Astrocyte (in vitro differentiated cells and primary cell): ENCODE measurements at places on chromosomes 12 and 14. TPM values are rescaled to one million over a fixed set of nuclear protein-coding genes. Genes with fewer than 3 reads are reported as not detected.
A peak's percentile ranks its signal among the peaks of the same experiment; 100 is the strongest.

NOC4L gene
- 15.7 and 16.5 TPM in 2 replicates for total RNA-seq

CCDC91 gene
- total RNA-seq, result 18.3 and 19.3 TPM in 2 replicates

TMTC2 gene
- 1.7 and 2.2 TPM in 2 replicates for total RNA-seq

RERG gene
- 0.14 TPM in 1 of 2 replicates, not detected in the other for total RNA-seq

PLBD1 gene
- 0.57 and 1.1 TPM in 2 replicates for total RNA-seq

SLC16A7 gene
- total RNA-seq, result 4.5 and 5.1 TPM in 2 replicates

ADAMTS20 gene
- total RNA-seq, result 0.48 and 0.66 TPM in 2 replicates

COX8C gene
- total RNA-seq, result not detected in 2 replicates

PDE3A gene
- 1.1 and 1.7 TPM in 2 replicates for total RNA-seq

RND1 gene
- 2.2 and 2.4 TPM in 2 replicates for total RNA-seq

DNA sequence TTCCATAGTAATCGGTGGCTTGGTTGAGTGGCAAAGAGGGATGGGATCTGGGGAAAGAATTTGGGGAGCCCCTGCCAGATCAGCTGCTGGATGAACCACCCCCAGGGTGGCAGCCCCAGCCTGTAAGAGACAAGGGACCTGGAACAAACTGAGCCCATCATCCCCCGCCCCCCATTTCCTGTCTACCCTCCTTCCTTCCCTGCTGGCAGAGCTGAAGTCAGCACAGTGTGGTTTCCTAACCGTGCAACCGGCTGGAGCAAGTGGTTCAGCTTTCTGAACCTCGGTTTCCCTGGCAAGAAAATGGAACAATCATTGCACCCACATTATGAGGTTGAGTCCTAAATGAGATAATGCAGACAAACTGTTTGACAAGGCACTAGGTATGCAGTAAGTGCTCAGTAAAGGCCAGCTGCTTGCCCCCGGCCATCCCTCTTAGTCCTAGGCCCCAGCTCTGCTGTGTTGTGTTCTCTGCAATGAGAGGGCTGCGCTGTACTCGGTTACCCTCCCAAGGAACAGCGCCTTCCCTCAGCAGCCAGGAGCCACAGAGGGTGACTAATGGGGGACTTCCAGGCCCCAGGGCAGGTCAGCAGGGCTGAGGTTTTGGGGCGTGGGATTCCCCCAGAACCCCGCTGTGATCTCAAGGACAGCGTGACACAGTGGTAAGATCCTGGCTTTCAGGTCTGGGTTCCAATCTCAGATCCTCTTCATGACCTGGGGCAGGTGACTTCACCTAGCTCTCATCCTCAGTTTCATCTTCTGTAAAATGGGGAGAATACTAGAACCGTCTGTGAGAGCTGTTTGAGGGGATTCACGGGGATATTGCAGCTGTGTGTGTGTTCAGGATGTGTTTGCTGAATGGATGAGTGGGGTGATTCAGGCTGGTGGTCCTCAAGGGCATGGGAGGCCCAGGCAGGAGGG, 16.5 kb downstream of the SELPLG start:
- H3K27me3 ChIP-seq, result no peaks in the 10 kb centered on the region

DNA sequence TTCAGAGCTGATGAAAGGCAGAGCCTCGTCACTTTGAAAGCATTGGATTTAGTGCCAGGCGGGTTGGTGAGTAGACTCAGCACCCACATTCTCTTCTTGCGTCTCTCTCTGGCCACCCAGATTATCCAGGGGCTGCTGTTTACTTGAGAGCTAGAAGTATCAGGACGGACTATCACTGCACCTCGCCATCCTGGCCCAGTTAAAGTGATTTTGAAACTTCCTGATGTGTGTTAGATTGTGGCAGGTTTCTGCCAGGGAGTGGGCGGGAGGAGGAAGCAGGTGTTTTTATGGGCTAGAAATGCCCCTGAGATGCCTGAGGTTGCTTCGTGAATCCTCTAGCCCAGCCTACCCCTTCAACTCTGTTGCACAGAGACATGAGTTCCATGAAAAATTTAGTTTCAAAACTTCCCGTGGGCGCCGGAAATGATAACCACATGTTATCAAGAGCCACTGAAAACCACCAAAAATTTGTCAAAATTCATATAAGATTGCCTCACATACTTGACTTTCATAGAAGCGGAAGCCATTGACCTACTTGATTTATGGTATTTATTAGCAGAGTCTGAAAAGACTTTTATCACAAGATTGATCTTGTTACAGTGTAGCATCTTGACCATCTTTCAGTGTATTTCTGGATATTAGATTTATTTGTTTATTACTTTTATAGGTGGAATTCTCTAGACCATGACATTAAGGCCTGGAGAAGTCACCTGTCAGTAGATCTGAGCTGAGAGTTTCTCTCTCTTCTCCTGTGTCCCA, 466.0 kb downstream of the RAD51B start:
- H3K4me3 ChIP-seq, result no peak overlapping the region
- no peak for DNase-seq
- no peaks in the 10 kb centered on the region for H3K27me3 ChIP-seq
- no peaks in the 10 kb centered on the region for H3K36me3 ChIP-seq

DNA sequence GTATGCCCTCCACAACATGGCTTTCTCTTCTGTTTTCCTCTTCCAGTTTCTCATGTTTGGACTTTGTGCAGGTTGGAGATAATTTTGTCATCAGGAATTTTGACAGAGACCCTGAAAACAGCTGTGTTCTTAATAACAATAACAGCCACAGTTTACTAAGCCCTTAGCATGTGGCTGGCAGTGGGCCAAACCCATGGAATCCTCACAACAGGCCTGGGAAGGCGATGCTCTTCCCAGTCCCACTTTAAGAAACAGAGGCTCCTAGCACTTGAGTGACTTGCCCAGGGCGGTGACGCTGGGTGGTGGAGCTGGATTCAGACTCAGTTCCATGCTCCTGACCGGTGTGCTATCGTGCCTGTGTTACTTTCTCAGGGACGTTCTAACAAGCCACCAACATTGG, 20.1 kb upstream of the PLEKHG3 start:
- DNase-seq, result peak; percentile 27
- no peaks in the 10 kb centered on the region for H3K36me3 ChIP-seq
- H3K27ac ChIP-seq, result no peak overlapping the region
- H3K4me1 ChIP-seq, result peaks cover 9% of the 10 kb centered on the region
- H3K4me3 ChIP-seq, result no peak overlapping the region
- peaks cover 2% of the 10 kb centered on the region for H3K27me3 ChIP-seq

GRCh38 chr14:50008562-50008961, 107.8 kb downstream of the VCPKMT start:
- H3K36me3 ChIP-seq, result no peaks in the 10 kb centered on the region
- peaks cover 6% of the 10 kb centered on the region for H3K4me1 ChIP-seq

DNA sequence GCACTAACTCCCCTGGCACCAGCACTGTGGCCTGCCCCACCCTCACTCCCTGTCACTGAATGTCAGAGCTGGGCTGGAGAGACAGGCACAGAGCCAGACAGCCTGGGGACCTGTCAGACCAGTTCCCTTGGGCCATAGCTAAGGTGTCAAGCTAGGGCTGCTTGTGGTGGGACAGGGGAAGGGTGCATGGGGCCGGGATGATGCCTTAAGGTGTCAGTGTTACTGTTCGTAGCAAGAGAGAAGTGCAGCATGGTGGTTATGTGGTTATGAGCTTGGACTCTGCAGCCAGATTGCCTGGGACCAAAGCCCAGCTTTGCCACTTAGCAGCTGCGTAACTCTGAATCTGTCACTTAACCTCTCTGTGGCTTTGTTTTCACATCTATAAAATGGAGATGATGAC, 3.8 kb downstream of the RAPGEF3 start:
- no peak overlapping the region for H3K4me3 ChIP-seq
- no peaks in the 10 kb centered on the region for H3K36me3 ChIP-seq
- H3K4me1 ChIP-seq, result peaks cover 33% of the 10 kb centered on the region

GRCh38 chr12:112308652-112309051, 73.6 kb downstream of the HECTD4 start:
- no peak overlapping the region for H3K27ac ChIP-seq
- no peaks in the 10 kb centered on the region for H3K4me1 ChIP-seq
- no peak overlapping the region for H3K4me3 ChIP-seq
- H3K36me3 ChIP-seq, result peaks cover 13% of the 10 kb centered on the region

DNA sequence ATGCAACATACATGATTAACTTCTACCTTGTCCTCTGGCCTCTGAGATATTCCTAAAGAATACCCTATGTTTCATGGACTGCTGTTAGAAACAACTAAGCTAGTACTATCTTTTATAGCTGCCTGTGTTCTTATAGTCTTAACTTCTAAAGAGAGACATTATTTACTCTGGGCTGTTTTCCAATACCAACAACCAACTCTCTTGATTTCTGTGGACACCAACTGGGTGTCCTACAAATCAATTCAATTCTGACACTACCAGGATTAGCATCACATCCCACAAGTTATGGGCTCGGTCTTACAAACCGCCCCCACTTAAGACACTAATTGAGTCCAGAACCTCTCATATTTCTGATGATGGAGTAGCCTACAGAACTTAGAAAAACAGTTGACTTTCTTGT, 8.3 kb downstream of the XPOT start:
- H3K36me3 ChIP-seq, result peaks cover 54% of the 10 kb centered on the region
- no peaks in the 10 kb centered on the region for H3K4me1 ChIP-seq
- H3K27ac ChIP-seq, result no peak overlapping the region
- no peaks in the 10 kb centered on the region for H3K27me3 ChIP-seq
- no peak for DNase-seq

GRCh38 chr12:12715459-12716150, 1.6 kb upstream of the CDKN1B start:
- H3K27me3 ChIP-seq, result no peaks in the 10 kb centered on the region
- H3K36me3 ChIP-seq, result peaks cover 3% of the 10 kb centered on the region
- H3K4me3 ChIP-seq, result peak overlapping the region; percentile 93
- H3K27ac ChIP-seq, result peak overlapping the region; percentile 92
- peak; percentile 18 for DNase-seq

DNA sequence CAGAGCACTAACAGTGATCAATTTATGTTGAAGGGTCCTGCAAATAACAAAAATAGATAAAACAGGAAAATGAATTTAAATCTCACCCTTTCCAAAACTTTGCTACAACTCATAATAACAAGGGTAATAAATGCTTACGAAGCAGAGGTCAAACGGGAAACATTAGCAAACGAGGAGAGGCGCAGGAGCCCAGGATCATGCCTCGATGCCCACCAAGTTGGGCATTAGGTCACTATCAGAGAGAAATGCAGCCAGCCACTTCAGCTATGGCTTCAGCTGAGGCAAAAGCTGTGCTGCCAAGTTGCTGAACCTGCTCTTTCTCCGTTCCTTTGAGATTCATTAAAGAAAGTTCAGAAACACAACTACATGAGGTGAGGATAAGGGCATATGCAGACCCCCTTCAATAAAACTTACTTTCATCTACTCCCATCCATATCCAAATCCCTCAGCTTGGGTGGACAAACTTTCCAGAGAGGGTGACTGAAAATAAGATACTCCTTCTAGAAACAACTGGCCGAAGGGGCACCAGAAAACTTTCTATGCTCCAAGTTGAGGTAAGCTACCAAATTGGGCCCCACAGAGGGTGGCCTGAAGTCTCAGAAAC, 7.9 kb downstream of the NKX2-1 start:
- H3K36me3 ChIP-seq, result no peaks in the 10 kb centered on the region
- DNase-seq, result no peak
- no peak overlapping the region for H3K4me3 ChIP-seq
- peaks cover 90% of the 10 kb centered on the region for H3K27me3 ChIP-seq
- H3K27ac ChIP-seq, result no peak overlapping the region

- H3K27ac ChIP-seq, result no peak overlapping the region
- H3K27me3 ChIP-seq, result no peaks in the 10 kb centered on the region
- no peak overlapping the region for H3K4me3 ChIP-seq
- no peaks in the 10 kb centered on the region for H3K4me1 ChIP-seq
- H3K36me3 ChIP-seq, result no peaks in the 10 kb centered on the region
- DNase-seq, result peak; percentile 59
Measured at GRCh38 chr12:18546399-18546798, 191.4 kb downstream of the PLCZ1 start.

GRCh38 chr12:51013441-51013840, 12.7 kb downstream of the SLC11A2 start:
- H3K36me3 ChIP-seq, result no peaks in the 10 kb centered on the region
- H3K4me1 ChIP-seq, result no peaks in the 10 kb centered on the region
- H3K27me3 ChIP-seq, result no peaks in the 10 kb centered on the region
- H3K4me3 ChIP-seq, result no peak overlapping the region
- no peak overlapping the region for H3K27ac ChIP-seq

DNA sequence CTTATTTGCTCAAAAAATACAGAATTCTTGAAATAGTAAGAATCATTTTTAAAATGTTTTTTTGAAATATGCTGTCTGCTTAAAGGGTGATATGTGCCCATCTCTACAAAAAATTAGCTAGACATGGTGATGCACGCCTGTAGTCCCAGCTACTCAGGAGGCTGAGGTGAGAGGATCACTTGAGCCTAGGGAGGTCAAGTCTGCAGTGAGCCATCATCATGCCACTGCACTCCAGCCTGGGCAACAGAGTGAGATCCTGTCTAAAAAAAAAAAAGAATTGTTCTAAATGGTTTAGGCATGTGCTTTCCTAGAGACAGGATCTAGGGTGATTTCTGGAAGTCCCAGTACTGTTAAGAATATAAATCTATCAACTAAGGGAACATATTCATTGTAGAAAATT, 75.6 kb upstream of the HECTD1 start:
- no peaks in the 10 kb centered on the region for H3K27me3 ChIP-seq
- DNase-seq, result no peak
- no peaks in the 10 kb centered on the region for H3K4me1 ChIP-seq
- H3K36me3 ChIP-seq, result no peaks in the 10 kb centered on the region
- no peak overlapping the region for H3K27ac ChIP-seq

- H3K27me3 ChIP-seq, result no peaks in the 10 kb centered on the region
- H3K36me3 ChIP-seq, result no peaks in the 10 kb centered on the region
- no peak for DNase-seq
- no peak overlapping the region for H3K27ac ChIP-seq
- no peak overlapping the region for H3K4me3 ChIP-seq
- H3K4me1 ChIP-seq, result no peaks in the 10 kb centered on the region
Measured at GRCh38 chr14:39015964-39016577, 87.0 kb downstream of the SEC23A start.

- DNase-seq, result no peak
- H3K27ac ChIP-seq, result no peak overlapping the region
- H3K27me3 ChIP-seq, result peaks cover 2% of the 10 kb centered on the region
- H3K4me3 ChIP-seq, result no peak overlapping the region
- H3K4me1 ChIP-seq, result no peaks in the 10 kb centered on the region
Measured at GRCh38 chr14:96911499-96912149, 114.4 kb downstream of the VRK1 start.

DNA sequence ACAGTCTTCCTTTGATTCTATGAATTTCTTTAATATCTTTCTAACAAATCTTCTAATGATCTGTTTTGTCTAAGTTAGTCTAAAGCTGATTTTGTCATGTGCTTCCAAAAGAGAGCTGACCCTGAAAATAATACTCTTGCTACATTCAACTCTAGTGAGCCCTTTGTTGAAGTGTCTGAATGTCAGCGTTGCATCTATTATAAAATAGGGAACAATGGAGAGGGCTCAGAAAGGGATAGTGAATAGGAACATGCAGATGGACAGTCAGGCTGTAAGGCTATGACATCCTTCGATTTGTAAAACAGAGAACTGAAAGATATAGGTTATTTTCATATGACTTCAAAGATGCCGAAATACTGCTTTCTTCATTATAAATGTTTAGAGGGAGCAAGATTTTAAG, 304.5 kb downstream of the GALC start:
- no peaks in the 10 kb centered on the region for H3K4me1 ChIP-seq
- no peak overlapping the region for H3K27ac ChIP-seq
- no peak for DNase-seq

GRCh38 chr12:4829161-4829792, 80.4 kb upstream of the KCNA1 start:
- no peak overlapping the region for H3K4me3 ChIP-seq
- no peaks in the 10 kb centered on the region for H3K36me3 ChIP-seq
- peaks cover 15% of the 10 kb centered on the region for H3K4me1 ChIP-seq
- no peak overlapping the region for H3K27ac ChIP-seq
- DNase-seq, result no peak
- no peaks in the 10 kb centered on the region for H3K27me3 ChIP-seq

- no peaks in the 10 kb centered on the region for H3K27me3 ChIP-seq
- DNase-seq, result no peak
- no peaks in the 10 kb centered on the region for H3K4me1 ChIP-seq
- no peak overlapping the region for H3K27ac ChIP-seq
- no peaks in the 10 kb centered on the region for H3K36me3 ChIP-seq
Measured at GRCh38 chr12:91910871-91911388, 234.7 kb downstream of the BTG1 start.
